ENCODE measurements at places on chromosomes 7 and 10. TPM values are rescaled to one million over a fixed set of nuclear protein-coding genes. Genes with fewer than 3 reads are reported as not detected.

GSTO2 gene
- 0.31 TPM for total RNA-seq

PNLIPRP2 gene
- total RNA-seq = not detected

MMD2 gene
- not detected for total RNA-seq

BCAP29 gene
- 47.8 TPM for total RNA-seq

TAS2R5 gene
- total RNA-seq = 2.8 TPM

CBLL1 gene
- total RNA-seq = 21.3 TPM

C10orf105 gene
- total RNA-seq = not detected

PLPP4 gene
- 0.16 TPM for total RNA-seq

APBB1IP gene
- 0.06 TPM for total RNA-seq

CALN1 gene
- total RNA-seq = not detected

TMEM213 gene
- not detected for total RNA-seq

ATOH7 gene
- total RNA-seq = not detected

COL28A1 gene
- total RNA-seq = under 0.01 TPM

PRPS1L1 gene
- not detected for total RNA-seq

CPED1 gene
- 2.2 TPM for total RNA-seq

GIMAP7 gene
- total RNA-seq = 41.2 TPM

CALHM1 gene
- not detected for total RNA-seq

LRRN3 gene
- under 0.01 TPM for total RNA-seq

RASA4 gene
- total RNA-seq = 18.0 TPM

TBX20 gene
- total RNA-seq = not detected

GPAM gene
- 9.8 TPM for total RNA-seq

PIK3CG gene
- total RNA-seq = 5.3 TPM

GPR15LG gene
- not detected for total RNA-seq

IFIT2 gene
- 5.3 TPM for total RNA-seq

ITIH5 gene
- 1.8 TPM for total RNA-seq

TMEM176B gene
- total RNA-seq = not detected

KLF14 gene
- total RNA-seq = not detected

C7orf33 gene
- total RNA-seq = not detected

GRID1 gene
- total RNA-seq = not detected

DRGX gene
- not detected for total RNA-seq

LRIT2 gene
- total RNA-seq = not detected

RHOBTB1 gene
- 62.1 TPM for total RNA-seq

ZNF727 gene
- not detected for total RNA-seq

CAMK2B gene
- under 0.01 TPM for total RNA-seq

MYL10 gene
- total RNA-seq = not detected

EZH2 gene
- 11.0 TPM for total RNA-seq

KCNH2 gene
- 0.06 TPM for total RNA-seq

MMS19 gene
- 78.1 TPM for total RNA-seq

PRLHR gene
- total RNA-seq = not detected

PDE6C gene
- total RNA-seq = not detected

ADAMTS14 gene
- under 0.01 TPM for total RNA-seq

FRMPD2 gene
- total RNA-seq = 0.50 TPM

HOXA5 gene
- 8.3 TPM for total RNA-seq

MYO1G gene
- total RNA-seq = 0.13 TPM

NEUROG3 gene
- not detected for total RNA-seq

ANKIB1 gene
- 21.7 TPM for total RNA-seq

OR9A2 gene
- not detected for total RNA-seq

SPDYE18 gene
- 0.49 TPM for total RNA-seq

Measured in bladder microvascular endothelial cell (primary cell).